ENCODE measurements at places on chromosomes 3 and 15. TPM values are rescaled to one million over a fixed set of nuclear protein-coding genes. Genes with fewer than 3 reads are reported as not detected.

- no peak for DNase-seq
Observed at GRCh38 chr3:17432236-17432635, 310.2 kb downstream of the TBC1D5 start.

Gene SH2D7
- not detected for total RNA-seq

- no peak for DNase-seq
Observed at GRCh38 chr3:184864000-184864399, 52.0 kb downstream of the VPS8 start.

- peak; percentile 22 for DNase-seq
Observed at GRCh38 chr3:193335031-193335430, 43.5 kb downstream of the ATP13A5 start.

- no peak for DNase-seq
Observed at GRCh38 chr3:172257648-172258400, 190.4 kb downstream of the GHSR start.

GRCh38 chr15:48720646-48721045 lies 75.1 kb upstream of the FBN1 start:
- DNase-seq, result no peak

DNA sequence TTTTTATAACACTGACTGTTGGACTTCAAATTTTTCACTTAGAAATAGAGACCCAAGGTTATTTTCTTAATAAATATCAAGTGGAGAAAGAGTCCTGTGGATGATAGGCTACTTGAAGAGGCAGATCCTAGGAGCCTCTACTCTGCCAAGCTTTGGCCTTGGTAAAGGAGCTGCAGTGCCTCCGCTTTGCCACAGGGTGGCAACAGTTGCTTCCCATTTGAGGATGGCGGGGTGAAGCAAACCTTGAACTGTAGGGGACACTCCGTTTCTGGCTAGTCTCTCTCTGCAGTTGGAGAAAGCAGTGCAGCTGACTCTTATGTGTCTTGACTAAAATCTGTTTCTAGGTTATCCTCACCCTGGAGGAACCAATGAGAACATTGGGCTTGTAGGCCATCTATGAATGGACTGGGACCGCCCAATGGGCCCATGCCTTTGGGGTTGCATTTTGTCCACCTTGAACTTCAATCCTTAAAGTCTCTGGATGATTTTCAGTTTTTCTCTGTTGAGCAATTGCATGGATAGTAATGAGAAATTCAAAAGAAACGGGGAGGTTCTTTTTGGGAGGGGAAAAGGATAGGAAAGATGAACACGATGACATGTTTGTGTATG lies 9.8 kb downstream of the SCG5 start:
- no peak for DNase-seq

- no peak for DNase-seq
Observed at GRCh38 chr3:59486520-59486919, 436.7 kb upstream of the CFAP20DC start.

Gene CIB1
- total RNA-seq, result 61.2 TPM

DNA sequence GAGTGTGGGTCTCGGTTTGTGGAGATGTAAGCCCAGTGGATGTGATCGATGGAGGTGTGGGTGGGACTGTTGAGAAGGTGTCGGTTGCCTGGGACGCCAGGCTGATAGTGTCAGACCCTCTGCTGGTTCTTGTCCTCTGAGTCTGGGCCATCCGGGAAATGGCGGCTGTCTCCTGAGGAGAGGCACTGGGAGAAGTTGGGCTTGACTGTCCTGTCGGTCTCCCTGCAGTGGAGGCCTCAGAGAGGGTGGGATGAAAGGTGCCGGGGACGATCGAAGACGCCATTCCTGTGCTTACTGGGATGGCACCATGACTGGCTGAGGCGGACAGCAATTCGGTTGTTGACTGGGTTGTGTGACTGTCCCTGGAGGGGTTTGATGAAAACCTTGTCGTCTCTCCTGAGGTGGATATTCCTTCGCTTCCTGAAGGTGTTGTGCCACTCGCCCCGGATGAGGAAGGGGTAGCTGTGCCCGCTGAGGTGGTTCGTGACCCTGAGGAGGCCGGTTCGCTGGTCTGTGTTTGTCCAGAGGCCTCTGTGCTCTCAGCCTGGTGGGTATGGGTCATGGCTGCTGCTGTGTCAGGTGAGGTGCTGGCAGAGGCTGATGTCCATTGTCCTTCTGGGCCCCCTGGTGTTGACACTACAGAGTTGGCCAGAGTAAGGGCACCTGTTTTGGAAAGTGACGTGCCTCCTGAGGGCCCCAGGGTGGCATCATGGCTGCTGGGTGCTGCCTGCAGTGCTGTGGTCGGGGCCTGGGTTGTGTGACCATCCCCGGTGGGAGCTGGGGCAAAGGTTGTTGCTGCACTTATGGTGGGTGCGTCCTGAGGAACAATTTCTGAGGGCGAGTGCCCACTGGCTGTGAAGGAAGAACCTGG lies 22.8 kb downstream of the MUC4 start:
- no peak for DNase-seq

Data from foreskin keratinocyte (primary cell).